NCI-H774 (cell line): ENCODE measurements at places on chromosomes 13 and 19.

GRCh38 chr13:112943309-112944125 lies 25.5 kb upstream of the MCF2L start:
- peak; percentile 78 for DNase-seq

- no peak for DNase-seq
Measured at GRCh38 chr13:110662777-110663443, 43.0 kb downstream of the CARS2 start.

GRCh38 chr19:13840305-13841085 lies 36.4 kb upstream of the NANOS3 start:
- DNase-seq, result no peak

DNA sequence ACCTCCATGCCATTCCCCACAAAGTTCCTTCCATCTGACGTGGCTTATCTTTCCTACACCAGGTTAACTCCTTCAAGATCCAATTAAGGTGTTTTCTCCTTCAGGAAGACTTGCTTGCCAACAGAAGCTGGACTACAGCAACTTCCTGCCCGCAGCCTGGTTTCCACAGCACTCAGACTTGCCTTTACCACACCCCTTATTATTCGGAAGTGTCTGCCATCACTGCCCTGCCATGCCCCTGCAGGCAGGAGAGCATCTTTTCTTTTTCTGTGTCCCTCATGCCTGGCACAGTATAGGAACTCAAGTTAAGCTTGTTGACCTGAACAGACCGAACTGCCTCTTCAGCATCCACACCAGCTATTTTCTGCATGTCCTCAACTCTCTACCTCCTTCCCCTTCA lies 168.0 kb downstream of the FOXO1 start:
- DNase-seq, result no peak

DNA sequence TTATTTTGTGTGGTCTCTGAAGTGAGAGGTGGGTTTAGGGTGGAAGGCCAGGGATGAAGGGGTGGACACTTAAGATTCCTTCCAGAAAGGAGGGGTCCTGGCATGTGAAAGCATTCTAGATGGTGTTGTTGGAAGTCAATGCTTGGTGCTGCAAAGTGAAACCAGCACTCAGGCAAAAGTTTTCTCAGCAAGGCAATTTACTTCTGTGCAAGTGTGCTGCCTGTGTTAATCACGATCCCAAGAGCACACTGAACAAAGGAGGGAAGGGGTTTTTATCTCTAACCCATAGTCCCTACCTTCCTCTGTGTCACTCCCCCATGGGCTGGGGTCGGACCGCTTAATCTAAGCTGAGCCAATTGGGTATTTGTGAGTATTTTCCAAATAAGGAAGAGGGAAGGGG lies 1.3 kb downstream of the ZNF134 start:
- no peak for DNase-seq

GRCh38 chr19:16564842-16565241 lies 7.4 kb downstream of the SLC35E1 start:
- no peak for DNase-seq

GRCh38 chr13:107817647-107818287 lies 397.6 kb downstream of the LIG4 start:
- no peak for DNase-seq

- peak; percentile 1 for DNase-seq
Measured at GRCh38 chr13:76667551-76667950, 218.7 kb downstream of the KCTD12 start.

DNA sequence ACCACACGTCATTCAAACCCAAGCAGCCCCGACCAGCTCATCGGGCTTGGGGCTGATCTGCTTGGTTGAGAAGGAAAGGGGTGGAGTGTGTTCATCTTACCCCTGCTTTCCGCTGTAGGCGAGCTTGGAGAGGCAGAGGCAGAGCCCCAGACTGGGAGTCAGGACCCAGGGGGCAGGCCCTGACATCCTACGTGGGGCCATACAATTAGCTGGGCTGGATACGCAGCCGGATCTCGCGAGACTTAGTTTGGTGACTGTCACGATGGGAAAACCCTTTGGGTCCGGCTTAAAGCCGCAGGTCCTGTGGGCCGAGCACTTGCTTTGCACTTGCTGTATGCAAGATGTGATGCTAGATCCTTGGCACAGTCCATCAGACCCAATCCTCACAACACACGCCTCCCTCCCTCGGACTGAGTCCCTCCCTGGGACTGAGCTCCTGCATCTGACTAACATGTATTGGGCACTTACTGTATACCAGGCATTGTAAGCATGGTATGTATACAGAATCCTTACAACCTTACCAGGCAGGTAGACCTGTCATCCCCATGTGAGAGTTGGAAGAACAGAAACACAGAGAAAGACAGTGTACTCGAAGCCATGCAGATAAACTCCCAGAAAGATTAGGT lies 3.7 kb downstream of the CEACAM16 start:
- DNase-seq, result no peak

- DNase-seq, result no peak
Measured at GRCh38 chr13:66036024-66036614, 1194.0 kb downstream of the PCDH9 start.

DNA sequence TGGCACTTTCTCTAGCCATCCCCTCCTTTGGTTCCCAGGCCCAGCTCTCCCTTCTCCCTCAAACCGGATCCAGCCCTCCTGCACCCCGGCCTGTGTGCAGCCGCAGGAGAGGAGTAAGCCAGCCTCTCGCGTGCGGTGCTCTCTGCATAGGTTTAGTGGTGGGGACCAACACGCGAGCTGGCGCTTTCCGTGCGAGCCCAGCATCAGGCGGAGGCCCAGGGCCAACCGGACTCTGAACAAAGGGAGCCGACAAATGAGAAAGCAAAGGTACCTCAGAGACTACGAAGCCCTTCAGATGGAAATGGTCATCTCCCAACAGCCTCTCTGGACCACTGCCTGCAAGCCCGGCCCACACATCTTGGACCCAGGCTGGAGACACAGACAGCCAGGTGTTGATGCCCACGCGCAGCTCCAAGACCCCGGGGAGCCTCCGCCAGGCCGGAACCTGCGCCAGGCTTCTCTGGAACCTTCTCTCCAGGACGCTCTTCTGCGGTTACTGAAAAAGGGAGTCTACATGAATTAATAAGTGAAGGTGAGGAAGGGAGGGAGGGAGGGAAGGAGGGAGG lies 16.5 kb upstream of the LATS2 start:
- DNase-seq, result no peak

DNA sequence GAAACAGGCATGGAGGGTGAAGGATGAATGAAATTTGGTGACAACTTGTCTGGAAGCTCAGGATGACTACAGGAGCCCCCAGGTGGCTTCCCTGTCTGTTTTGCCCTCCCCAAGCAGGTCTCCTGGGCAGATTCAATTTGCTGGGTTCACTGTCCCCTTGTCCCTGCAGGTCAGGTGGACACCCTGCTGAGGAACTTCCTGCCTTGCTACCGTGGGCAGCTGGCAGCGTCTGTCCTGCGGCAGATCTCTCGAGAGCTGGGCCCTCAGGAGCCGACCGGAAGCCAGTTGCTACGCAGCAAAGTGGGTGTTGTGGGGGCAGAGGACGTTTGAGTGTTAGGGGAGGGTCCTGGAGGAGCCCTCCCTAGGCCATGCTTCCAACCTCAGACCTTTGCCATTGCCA lies 19.1 kb downstream of the PGLS start:
- DNase-seq, result peak; percentile 65

GRCh38 chr19:12064590-12065538 lies at the start of gene ZNF844:
ZNF844 (plus strand) TSS chr19:12064731; CDS start chr19:12064874, 143 bp downstream.
- DNase-seq, result peak; percentile 73

- no peak for DNase-seq
Measured at GRCh38 chr13:31880851-31881494, 141.6 kb downstream of the RXFP2 start.

- DNase-seq, result no peak
Measured at GRCh38 chr19:35429698-35430408, 18.2 kb upstream of the FFAR2 start.

GRCh38 chr13:86476656-86477055 lies 677.4 kb upstream of the SLITRK6 start:
- no peak for DNase-seq

DNA sequence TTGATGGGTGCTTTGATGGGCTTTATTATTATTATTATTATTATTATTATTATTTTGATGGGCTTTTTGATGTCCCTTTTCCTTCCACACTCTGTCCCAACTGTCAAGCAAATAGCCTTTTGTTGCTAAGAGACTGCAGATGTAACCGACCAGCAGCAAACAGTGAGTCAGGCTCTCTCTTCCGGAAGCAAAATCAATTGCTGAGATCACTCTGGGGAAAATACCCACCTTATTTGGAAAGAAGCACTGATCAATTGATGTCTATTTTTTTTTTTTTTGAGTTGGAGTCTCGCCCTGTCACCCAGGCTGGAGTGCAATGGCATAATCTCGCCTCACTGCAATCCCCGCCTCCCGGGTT lies 2.9 kb downstream of the LDLR start:
- DNase-seq, result no peak

DNA sequence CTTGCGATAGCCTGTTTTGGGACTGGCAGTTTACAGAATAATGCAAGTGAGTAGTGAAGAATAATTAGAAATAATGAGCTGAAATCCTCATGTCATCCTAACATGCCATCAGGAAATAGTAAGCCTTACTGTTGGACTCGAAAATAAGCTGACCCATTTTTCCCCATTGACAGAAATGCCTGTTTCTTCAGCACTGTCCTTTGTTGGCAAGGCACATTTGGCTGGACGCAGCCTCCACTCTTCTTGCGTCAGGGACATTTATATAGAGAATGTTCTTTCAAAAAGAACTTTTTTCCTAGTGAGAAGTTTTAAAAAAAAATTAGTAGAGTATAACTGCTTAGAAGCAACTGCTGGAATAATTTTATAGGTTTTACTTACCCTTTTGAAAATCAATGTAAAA lies 47.1 kb downstream of the ARHGAP35 start:
- no peak for DNase-seq

- DNase-seq, result no peak
Measured at GRCh38 chr13:41496420-41497234, 39.3 kb downstream of the RGCC start.

DNA sequence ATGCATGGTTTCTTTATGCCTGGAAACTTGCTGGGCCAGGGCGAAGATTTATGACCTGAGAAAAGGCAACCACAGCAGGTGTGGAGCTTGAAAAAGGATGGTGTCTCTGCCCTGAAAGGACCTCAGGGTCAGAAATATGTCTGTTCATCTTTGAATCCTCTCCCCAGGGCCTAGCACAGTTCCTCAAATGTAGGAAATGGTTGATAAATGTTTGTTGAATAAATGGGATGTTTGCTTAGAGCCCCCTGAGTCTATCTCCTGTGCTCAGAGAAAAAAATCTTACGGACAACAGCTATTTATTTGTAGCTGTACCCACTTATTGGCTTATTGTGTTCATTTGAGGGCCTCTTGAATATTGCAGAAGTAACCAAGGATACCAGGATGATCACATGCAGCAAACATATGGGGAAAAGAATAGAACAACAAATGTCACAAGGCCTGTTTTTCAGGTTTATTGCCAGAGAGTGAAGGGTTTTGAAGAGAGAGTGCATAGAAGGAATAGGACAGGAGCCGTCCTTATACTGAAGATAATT lies 114.5 kb downstream of the KLF5 start:
- DNase-seq, result no peak

DNA sequence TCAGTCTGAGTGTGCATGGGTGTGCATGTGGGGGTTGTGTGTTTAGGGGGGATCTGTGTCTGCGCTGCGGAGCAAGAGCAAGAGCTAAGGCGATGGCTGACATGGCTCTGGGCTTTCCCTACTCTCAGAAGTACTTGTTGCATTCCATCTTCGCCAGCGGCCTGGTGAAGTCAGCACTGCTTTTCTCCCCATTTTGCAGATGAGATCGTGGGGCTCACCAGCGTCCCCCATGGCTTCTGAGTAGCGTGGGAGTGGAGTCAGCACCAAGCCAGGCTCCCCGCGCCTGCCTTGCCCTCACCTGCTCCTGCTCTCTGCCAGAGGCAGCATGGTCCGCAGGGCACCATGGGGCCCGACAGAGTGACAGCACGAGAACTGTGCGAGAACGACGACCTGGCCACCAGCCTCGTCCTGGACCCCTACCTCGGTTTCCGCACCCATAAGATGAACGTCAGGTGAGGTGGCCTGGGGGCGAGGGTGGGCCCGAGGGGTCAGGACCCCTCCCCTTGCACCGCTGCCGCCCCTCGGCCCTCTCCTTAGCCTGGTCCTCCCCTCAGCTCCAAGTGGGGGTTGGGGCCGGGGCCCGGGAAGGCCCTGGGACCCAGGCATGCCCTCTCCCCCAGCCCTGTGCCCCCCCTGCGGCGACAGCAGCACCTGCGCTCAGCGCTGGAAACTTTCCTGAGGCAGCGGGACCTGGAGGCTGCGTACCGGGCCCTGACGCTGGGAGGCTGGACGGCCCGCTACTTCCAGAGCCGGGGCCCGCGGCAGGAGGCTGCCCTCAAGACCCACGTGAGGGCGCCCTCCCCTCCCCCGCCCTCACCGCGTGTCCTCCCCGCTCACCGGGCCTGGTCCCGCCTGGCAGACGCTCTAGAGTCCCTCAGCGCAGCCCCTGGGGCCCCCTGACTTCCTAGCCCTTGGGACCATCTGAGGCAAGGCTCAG lies 2.2 kb downstream of the KMT5C start:
- no peak for DNase-seq

GRCh38 chr13:71772361-71772760 lies 94.6 kb downstream of the DACH1 start:
- DNase-seq, result no peak

DNA sequence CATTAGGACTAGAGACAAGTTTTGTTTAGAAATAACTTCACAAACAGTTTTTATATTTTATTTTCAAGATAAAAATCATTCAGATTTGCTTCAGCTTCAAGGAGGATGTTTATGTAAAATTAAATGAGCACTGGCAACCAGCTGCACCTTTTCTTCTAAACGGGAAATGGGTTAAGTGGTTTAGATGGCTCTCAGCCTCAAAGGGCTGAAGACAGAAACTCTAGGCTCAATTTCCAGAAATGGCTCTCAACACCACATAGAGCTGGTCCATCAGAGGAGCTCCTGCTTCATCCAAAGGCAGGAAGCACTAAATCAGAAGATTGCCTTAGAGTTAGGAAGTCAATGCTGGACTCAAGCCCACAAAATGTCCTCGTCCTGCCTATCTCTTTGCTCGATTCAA lies 74.7 kb downstream of the ZNF429 start:
- DNase-seq, result no peak

- peak; percentile 45 for DNase-seq
Measured at GRCh38 chr19:1853295-1854038, 5.2 kb upstream of the REXO1 start.

- no peak for DNase-seq
Measured at GRCh38 chr13:41006306-41006705, 12.8 kb downstream of the ELF1 start.

DNA sequence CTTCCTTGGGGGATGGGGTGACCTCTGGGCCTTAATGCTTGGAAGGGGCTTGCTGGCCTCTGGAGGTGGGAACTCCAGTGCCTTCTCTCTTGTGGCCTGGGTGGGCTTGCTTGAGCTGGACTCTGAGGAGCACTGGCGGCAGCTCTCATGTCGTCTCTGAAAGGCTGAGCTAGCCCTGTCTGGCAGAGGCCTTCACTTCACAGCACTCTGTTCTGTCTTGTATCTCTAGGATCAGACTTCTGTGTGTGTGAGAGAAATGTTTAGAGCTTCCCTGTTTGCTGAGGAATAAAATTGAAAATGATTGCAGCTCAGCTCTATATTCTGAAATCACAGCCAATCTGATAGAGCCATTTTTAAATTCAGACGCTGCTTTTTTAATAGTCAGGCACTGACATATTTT lies 185.3 kb downstream of the KCNRG start:
- DNase-seq, result no peak
